ENCODE measurements at places on chromosomes 1 and 21. TPM values are rescaled to one million over a fixed set of nuclear protein-coding genes. Genes with fewer than 3 reads are reported as not detected.

Gene OR14K1
- total RNA-seq, result not detected

DNA sequence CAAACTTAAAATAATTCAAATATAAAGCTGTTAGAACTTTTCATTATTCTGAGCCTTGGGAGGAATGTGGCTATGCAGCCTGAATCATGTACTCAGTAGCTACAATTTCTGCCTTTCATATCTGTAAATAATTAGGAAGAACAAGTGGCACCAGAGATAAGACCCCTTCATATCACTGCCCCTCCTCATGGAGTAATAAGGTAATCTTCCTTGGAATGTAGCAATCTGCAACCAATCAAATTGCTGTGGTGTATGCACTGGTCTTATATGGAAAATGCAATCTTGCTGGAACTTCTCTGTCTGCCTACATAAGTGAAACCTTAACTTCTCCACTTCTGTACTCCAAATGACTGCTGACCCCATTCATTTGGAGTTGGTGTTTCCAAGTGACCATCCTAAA is 104.4 kb upstream of the VANGL1 start:
- DNase-seq, result no peak

DNA sequence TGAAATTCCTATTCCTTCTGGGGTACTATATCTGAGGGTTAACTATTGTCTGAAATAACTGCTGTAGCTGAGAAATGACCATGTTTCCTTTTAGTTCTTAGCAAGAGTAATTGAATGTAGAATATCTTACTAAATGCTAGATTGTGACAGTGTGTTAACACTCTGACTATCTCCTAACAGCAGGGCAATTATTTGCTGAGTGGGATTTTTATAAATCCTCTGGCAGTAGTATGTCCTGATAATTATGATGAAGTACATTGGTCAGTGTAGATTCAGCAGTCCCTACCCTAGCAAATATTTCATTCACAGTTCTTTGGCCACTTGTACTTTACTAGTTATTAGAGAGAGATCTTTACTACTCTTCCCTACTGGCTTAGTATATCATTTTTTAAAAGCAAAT is 138.6 kb downstream of the SPATA17 start:
- DNase-seq, result no peak

- no peak for DNase-seq
Observed at GRCh38 chr1:55321942-55322341, 106.8 kb upstream of the USP24 start.

Gene F13B
- not detected for total RNA-seq

GRCh38 chr21:46515109-46515508 is 56.4 kb downstream of the DIP2A start:
- no peak for DNase-seq

Gene CD53
- 32.8 TPM for total RNA-seq

DNA sequence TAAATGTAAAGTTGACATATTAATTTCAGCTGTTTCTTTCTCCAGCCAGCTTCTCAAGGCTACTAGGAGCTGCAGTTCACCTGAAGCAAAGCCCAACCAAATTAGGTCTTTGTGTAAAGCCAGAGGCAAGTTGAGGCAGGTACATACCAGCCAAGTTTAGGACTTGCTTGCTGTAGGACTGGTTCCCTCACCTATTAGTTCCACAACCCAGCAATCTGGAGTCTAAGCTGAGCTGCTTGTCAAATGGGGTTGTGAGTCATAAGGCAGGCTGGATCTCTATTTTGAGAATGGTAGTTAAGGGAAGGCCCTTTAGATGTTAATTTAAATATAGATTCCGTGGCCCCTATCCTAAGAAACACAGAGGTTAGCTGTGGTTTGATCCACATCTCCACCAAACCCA is 7.6 kb upstream of the FLG2 start:
- no peak for DNase-seq

Gene HPDL
- total RNA-seq, result 2.1 TPM

GRCh38 chr1:226634611-226635246 is 86.2 kb downstream of the STUM start:
- no peak for DNase-seq

- no peak for DNase-seq
Observed at GRCh38 chr21:30097791-30098190, 68.8 kb downstream of the CLDN17 start.

Gene PLEKHA6
- total RNA-seq, result 115 TPM

Gene ADCY10
- total RNA-seq, result 0.49 TPM

GRCh38 chr21:33544451-33545195 is 1.8 kb downstream of the SON start:
- DNase-seq, result no peak

Gene HSD3B2
- 2.3 TPM for total RNA-seq

Gene RPS27
- total RNA-seq, result 1,116 TPM

- DNase-seq, result no peak
Observed at GRCh38 chr1:223720971-223721591, 8.7 kb downstream of the CAPN2 start.

Gene CSF3R
- 1.4 TPM for total RNA-seq

DNA sequence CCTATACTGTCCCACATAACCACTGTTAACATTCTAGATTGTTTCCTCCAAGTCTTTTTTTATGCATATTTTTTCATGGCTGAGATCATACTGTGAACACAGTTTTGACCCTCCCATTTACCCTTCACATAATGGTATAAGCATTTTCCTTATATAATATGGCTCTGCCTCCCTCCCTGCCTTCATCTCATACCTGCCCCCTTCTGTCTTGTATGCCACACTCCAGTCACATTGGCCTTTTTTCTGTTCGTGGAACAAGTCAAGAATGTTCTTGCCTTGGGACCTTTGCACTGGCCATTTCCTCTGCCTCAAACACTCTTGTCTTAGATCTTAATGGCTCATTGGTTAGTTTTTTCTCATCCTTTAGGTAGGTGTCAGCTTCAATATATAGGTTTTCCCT is 24.3 kb upstream of the ELAVL4 start:
- DNase-seq, result no peak

GRCh38 chr1:58884706-58885661 is 101.1 kb upstream of the JUN start:
- peak; percentile 73 for DNase-seq

GRCh38 chr1:180425952-180426351 is 76.4 kb downstream of the ACBD6 start:
- no peak for DNase-seq

Gene LRRC53
- total RNA-seq, result not detected

- DNase-seq, result no peak
Observed at GRCh38 chr1:163657719-163658118, 336.0 kb downstream of the NUF2 start.

DNA sequence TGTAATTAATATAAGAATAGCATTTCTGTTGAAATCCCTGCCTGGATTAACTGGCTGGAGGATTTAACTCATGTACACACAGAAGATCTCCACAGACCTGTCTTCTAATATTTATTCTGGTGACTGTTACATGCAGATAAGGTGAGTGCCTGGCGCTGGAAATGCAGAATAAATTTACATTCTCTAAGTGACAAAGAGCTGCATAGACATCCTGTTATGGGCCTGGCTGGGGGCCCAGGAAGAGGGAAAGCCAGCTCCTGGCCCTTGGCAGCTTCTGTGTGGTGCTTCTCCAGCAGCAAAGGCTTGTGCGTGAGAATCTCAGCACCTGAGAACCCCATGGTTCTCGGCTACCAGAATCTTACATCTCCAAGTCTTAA is 446.6 kb downstream of the PTPRU start:
- no peak for DNase-seq

GRCh38 chr1:208183977-208184911 is 59.9 kb downstream of the PLXNA2 start:
- DNase-seq, result peak; percentile 66

DNA sequence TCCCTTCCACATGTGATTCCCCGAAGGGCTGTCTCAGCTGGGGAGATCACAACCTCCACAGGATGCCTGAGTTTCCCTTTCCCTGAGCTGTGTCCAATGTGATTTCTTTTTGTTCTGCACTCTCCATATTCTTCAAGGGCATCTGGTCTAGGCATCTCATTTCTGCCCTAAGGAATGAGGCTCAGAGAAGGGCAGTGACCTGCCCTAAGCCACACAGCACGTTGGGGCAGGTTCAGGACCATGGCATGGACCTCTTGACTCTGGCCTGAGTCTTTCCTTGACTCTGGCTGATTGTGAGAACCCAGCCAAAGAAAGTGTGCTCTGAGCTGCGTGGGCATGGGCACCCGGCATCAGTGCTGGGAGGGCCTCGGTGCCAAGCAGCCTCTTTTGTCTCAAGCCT is 590.3 kb downstream of the PTPRU start:
- DNase-seq, result no peak

Gene C1orf115
- 53.2 TPM for total RNA-seq

DNA sequence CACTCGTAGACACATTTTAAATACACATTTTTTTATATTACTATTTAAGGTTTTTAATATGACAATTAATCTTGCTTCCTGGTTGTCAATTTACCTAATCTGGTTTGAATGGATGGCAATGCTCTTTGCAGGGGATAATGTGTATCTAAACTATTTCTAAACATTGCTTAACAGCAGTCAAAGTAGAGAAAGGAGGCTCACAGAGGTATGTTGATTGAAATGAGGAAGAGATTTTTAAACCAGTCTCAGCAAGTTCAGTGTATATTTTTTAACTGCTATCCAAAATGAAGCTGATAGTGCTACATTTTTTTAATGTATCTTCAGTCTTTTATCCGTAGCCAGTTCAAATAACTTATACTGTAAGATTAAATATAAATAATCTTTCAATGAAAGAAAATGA is 17.4 kb downstream of the FMO1 start:
- DNase-seq, result no peak

GRCh38 chr1:29903548-29904166 is 667.3 kb downstream of the PTPRU start:
- DNase-seq, result no peak

GRCh38 chr1:230222678-230223077 is 155.6 kb downstream of the GALNT2 start:
- DNase-seq, result no peak

DNA sequence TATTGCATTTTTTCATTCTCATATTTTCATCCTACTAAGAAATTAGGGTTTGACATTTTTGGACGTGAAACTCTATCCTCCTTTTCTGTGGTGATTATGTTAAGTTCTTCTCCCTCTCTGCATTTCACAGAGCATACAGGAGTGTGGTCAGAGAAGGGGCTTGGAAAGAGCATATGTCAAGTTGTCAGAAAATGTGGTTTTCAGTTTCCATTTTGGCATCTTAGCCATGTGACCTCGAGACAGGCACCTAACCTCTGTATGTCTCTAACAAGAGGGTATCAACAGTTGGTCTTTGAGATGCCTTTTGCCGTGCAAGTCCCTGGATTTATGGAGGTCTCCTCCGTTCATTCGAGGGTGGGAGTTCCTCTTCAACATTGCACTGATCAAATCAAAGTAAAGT is 140.7 kb downstream of the CYYR1 start:
- DNase-seq, result no peak

DNA sequence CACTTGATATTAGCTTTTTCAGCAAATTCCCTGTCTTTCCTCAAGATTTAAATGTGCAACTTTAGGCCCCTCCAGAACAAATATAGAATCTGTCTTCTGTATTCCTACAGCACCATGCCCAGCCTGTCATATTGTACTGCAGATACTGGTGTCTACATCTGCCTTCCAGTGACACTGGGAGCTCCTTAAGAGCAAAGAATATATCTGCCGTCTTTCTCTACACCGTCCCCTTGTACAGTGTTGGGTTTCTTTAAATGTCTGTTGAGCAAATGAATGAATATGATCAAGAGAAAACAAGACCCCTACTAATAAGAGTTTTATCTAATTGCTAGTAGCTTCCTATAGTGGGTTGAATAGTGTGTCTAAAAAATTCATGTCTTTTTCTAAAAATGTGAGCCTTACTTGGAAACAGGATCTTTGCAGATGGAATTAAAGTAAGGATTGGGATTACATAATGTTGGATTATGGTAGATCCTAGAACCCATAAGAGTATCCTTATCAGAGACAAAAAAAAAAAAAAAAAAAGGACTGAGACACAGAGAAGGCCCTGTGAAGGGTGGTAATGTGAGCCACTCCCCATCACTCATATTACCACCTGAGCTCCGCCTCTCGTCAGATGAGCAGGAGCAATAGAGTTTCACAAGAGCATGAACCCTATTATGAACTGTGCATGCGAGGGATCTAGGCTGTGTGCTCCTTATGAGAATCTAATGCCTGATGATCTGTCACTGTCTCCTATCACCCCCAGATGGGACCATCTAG is 128.6 kb downstream of the FAF1 start:
- DNase-seq, result no peak

GRCh38 chr1:236159704-236160539 is 17.6 kb downstream of the GPR137B start:
- no peak for DNase-seq

- no peak for DNase-seq
Observed at GRCh38 chr1:175071276-175071943, 3.8 kb downstream of the TNN start.

DNA sequence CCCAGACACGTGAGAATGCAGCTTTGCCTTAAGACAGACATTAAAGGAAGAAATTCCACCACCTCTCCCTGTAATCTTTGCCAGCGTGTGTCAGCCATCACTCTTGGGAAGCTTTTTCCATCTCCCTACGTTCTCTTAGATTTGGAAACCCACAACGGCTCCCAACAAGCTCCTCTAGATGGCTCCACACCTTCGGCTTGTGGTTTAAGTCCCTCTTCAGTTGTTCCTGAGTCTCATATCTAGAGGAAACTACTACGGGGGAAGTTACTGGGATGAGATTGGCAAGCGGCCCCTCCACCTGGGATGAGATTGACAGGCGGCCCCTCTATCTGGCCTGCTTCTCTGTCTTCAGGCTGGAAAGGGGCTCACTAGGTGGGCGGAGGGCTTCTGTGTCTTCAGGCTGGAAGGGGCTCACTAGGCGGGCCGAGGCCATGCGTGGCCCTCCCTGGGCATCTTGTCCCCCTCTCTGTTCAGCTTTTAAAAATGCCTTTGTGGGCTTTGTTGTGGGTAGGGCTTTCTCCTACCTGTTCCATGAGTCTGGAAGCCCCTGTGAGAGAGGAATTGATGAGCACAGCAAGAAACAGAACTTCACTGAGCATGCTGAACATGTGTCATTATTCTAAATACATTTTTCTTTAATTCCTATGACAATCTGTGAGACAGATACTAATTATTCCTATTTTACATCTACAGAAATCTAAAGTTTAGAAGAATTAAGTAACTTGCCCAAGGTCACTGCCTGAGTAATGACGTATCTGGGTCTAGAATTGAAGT is 670.5 kb downstream of the KIF26B start:
- no peak for DNase-seq

- no peak for DNase-seq
Observed at GRCh38 chr21:45328198-45329091, 40.8 kb upstream of the POFUT2 start.

Gene CNIH3
- 2.5 TPM for total RNA-seq

DNA sequence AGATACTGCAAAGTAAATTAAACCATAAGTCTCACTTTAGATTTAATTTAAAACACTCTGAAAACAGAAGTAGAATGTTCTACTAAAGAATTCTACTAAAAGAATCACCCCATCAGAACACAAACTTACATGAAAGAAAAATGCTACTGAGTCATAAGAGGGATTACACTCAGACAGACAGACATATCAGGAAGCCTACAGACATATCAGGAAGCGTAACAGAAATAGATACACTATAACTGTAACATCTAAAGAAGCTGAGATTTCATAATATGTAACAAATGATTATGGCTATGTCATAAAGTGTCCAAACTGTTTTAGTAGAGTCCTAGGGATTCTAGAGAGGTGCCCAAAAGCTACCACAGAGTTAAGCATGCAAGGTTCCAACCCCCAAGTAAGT is 23.9 kb downstream of the FOXJ3 start:
- DNase-seq, result no peak

GRCh38 chr21:25790122-25790877 is 55.5 kb downstream of the GABPA start:
- DNase-seq, result no peak

Measured in mucosa of descending colon (tissue), 3 donors.